ENCODE measurements at places on chromosomes 7 and 10. TPM values are rescaled to one million over a fixed set of nuclear protein-coding genes. Genes with fewer than 3 reads are reported as not detected.

- H3K4me1 ChIP-seq: no peaks in the 10 kb centered on the region
- DNase-seq: no peak
- H3K4me3 ChIP-seq: no peak overlapping the region
Measured at GRCh38 chr7:137371616-137372015, 28.1 kb upstream of the PTN start.

DNA sequence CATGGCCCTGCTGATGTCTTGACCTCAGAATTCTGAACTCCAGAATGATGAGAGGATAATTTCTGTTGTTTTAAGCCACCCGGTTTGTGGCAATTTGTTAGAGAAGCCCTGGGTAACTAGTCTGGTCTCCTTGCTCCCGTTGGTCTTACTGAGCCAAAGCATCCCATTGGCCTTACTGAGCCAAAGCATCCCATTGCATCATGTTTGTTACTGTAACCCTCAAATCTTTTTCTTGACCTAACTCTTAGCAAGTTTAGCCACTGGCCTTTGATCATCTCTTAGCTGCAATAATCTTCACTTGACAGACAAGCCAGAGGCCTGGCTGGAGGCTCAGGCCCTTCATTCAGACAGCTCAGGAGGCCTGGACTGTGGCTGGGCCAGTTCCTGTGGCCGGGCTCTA lies 21.8 kb downstream of the TBXAS1 start:
- no peak for DNase-seq
- H3K27me3 ChIP-seq: no peaks in the 10 kb centered on the region
- no peak overlapping the region for H3K4me3 ChIP-seq
- peaks cover 7% of the 10 kb centered on the region for H3K4me1 ChIP-seq
- no peak overlapping the region for H3K27ac ChIP-seq
- no peaks in the 10 kb centered on the region for H3K36me3 ChIP-seq

DNA sequence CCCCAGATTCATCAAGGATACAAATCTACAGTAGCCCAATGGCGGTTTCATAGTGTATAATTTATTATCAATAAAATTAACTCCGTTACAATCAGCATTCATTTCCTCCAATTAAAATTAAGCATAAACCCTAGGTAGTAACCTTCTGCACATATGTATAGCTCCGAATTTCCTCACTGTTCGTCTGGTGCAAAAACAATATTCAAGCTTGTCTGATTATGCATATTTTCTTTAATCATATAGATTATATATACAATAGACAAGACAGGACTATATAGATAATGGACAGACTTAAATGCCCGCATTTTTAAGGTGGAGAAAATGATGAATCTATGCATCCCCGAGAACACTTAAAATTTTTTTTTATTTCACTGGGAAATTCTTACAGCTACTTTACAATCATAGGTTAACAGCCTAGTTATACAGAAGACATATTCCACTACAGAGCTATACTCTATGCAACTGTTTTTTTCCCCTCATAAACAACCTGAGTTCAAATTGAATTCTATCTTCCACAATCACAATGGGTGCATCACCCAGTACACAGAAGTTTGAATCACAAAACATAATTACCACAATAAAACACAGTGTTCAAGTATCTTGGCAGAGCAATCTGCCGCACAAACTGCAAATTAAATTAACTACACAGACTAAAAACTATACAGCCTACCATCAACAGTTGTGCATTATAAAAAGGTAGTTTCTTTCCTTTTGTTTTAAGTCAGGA lies 2.6 kb downstream of the HOXA9 start:
- no peak overlapping the region for H3K27ac ChIP-seq
- no peak for DNase-seq
- peaks cover 33% of the 10 kb centered on the region for H3K27me3 ChIP-seq
- H3K4me1 ChIP-seq: peaks cover 45% of the 10 kb centered on the region
- H3K4me3 ChIP-seq: no peak overlapping the region

DNA sequence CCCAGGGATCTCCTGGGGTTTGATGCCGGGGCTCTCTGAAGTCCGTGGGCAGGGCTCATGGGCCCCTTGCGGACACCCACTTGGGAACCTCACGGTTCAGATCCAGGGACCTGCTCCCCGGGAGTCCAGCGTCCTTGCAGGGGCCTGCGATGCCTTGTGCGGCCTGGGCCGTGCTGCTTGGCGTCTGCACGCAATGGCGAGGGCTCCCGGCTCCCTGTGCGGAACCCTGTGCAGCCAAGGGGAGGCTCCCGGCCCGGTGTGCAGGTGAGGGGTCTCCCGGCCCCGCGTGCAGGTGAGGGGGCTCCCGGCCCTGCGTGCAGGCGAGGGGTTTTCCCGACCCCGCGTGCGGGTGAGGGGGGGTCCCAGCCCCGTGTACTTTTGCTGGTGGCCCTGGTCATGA lies 146.7 kb downstream of the DNAJB6 start:
- H3K36me3 ChIP-seq: no peaks in the 10 kb centered on the region
- H3K27me3 ChIP-seq: no peaks in the 10 kb centered on the region

GRCh38 chr10:87928996-87929395 lies 65.6 kb downstream of the PTEN start:
- H3K4me3 ChIP-seq: no peak overlapping the region
- no peaks in the 10 kb centered on the region for H3K36me3 ChIP-seq
- H3K27me3 ChIP-seq: no peaks in the 10 kb centered on the region

DNA sequence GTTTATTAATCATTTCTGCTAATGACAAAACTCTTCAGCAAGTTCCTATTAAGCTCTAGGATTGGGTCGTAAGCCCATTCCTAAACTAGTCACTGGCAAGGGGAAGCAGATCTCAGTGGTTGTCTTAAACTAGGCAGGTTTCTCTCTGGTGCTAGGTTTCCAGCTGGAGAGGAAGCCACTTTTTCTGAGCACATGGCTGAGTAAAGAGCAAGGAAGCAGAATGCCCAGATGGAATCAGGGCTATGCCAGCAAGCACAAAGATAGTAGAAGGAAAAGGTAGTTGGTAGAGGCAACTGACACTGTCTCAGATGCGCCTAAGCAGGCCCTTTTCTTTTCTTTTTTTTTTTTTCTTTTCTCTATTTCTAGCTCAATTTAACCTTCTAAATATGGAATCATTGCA lies 224.9 kb downstream of the EXOC4 start:
- peaks cover 7% of the 10 kb centered on the region for H3K4me1 ChIP-seq
- H3K27ac ChIP-seq: no peak overlapping the region
- H3K4me3 ChIP-seq: no peak overlapping the region
- no peak for DNase-seq
- no peaks in the 10 kb centered on the region for H3K36me3 ChIP-seq

DNA sequence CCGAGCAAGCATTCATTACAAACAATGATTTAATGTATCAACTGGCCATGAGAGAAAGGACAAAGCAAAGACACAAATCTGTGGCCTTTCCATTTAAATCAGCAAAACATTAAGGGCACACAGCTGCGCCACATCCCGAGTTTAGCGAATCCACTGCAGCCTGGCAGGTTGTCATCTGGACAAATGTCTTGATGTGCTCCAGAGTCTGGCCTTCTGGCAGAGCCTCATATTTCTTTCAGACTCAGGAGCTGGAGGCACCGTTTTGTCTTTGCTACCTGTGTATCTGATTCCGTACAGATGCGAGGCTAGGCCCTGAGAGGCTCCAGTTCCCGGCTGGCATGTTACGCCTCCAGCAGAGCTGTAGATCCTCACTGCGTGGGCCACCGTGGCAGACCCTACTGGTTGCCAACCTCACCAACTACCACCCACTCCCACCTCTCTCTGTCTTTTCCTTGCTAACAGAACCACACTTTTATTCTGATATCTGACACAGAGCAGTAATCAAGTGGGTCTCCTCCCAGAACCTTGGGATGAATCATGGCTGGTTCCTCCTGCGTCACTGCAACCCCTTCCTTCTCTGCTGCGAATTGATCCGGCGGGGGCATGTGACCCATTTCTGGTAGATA lies 40.9 kb upstream of the EFCAB10 start:
- H3K4me1 ChIP-seq: no peaks in the 10 kb centered on the region
- peaks cover 12% of the 10 kb centered on the region for H3K36me3 ChIP-seq
- H3K27me3 ChIP-seq: no peaks in the 10 kb centered on the region
- no peak overlapping the region for H3K27ac ChIP-seq
- no peak for DNase-seq
- H3K4me3 ChIP-seq: no peak overlapping the region

Gene PLCE1
- not detected for total RNA-seq

Gene RET
- 0.44 TPM for total RNA-seq

GRCh38 chr10:60865198-60865783 lies 78.7 kb downstream of the RHOBTB1 start:
- no peak overlapping the region for H3K27ac ChIP-seq
- H3K4me1 ChIP-seq: no peaks in the 10 kb centered on the region
- no peak for DNase-seq
- no peaks in the 10 kb centered on the region for H3K36me3 ChIP-seq
- H3K27me3 ChIP-seq: no peaks in the 10 kb centered on the region
- H3K4me3 ChIP-seq: no peak overlapping the region

Gene LRIT1
- not detected for total RNA-seq

Gene HMX3
- not detected for total RNA-seq

DNA sequence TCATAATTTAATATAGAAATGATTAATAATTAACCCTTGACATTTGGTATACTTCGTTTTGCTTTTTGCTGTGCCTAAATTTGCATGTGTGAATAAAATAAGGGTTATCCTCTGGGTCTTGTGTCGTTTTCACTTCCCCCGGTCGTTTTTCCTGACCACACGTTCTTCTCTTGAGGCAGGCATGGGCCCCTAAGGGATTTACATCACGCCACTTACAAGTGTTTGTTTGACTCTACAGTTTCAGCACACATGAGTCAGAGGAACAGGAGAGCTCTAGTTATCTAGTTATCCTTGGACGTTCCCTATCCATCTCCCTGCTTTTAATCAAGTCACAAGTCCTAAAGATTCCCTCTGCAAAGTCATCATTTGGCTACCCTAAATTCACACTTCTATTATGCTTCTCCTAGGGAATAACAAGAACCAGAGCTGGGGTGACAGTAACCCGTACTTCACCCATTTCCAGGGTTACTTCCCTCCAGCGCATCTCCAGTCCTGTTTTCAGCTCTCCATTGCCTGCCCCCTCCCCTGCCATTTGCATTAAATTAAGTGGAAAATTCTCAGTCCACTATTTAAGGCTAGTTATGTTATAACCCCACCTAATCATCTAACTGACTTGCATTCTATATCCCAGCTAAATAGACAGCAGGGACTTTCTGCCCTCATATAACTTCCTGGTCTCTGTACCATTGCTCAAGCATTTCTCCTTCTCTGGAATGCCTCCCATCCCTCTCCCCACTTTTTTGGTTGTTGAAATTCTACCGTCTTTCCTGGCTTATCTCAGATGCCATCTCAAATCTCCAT lies 206.9 kb downstream of the PTEN start:
- DNase-seq: no peak
- no peaks in the 10 kb centered on the region for H3K36me3 ChIP-seq
- no peaks in the 10 kb centered on the region for H3K27me3 ChIP-seq

All from naive thymus-derived CD4-positive, alpha-beta T cell (primary cell).